ENCODE measurements at places on chromosomes 12 and 14. TPM values are rescaled to one million over a fixed set of nuclear protein-coding genes. Genes with fewer than 3 reads are reported as not detected.

GPR84 gene
- total RNA-seq: not detected

YY1 gene
- 47.1 TPM for total RNA-seq

DNA sequence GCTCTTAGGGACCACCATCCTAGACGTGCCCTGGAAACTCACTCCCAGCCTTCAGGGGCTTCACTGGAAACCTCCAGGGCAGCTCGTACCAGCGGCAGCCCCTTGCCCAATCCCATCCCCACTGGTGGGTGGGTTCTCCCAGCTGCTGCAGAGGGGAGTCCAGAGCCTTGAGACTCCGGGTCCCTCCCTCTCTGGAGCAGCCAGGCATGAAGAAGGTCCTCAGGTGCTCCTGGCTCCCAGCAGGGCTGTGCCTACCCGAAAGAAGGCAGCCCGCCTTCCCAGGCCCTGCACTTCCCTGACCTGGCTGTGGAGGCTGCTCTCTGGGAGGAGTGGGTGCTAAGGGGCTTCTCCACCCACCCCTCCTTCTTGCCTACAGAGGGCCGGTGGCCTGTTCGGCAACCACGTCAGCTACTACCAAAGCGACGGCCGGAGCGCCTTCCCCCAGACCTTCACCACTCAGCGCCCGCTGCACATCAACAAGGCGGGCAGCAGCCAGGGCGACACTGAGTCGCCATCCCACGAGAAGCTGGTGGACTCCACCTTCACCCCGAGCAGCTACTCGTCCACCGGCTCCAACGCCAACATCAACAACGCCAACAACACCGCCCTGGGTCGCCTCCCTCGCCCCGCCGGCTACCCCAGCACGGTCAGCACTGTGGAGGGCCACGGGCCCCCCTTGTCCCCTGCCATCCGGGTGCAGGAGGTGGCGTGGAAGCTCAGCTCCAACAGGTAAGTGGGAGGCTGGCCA, 115.5 kb upstream of the FKBP4 start:
- no peaks in the 10 kb centered on the region for H3K27me3 ChIP-seq
- H3K4me1 ChIP-seq: peaks cover 4% of the 10 kb centered on the region
- H3K4me3 ChIP-seq: no peak overlapping the region
- H3K27ac ChIP-seq: no peak overlapping the region

GRCh38 chr14:64709126-64709525, 4.9 kb downstream of the PLEKHG3 start:
- no peak for DNase-seq
- H3K4me3 ChIP-seq: no peak overlapping the region
- H3K27me3 ChIP-seq: no peaks in the 10 kb centered on the region
- H3K4me1 ChIP-seq: peaks cover 18% of the 10 kb centered on the region

DNA sequence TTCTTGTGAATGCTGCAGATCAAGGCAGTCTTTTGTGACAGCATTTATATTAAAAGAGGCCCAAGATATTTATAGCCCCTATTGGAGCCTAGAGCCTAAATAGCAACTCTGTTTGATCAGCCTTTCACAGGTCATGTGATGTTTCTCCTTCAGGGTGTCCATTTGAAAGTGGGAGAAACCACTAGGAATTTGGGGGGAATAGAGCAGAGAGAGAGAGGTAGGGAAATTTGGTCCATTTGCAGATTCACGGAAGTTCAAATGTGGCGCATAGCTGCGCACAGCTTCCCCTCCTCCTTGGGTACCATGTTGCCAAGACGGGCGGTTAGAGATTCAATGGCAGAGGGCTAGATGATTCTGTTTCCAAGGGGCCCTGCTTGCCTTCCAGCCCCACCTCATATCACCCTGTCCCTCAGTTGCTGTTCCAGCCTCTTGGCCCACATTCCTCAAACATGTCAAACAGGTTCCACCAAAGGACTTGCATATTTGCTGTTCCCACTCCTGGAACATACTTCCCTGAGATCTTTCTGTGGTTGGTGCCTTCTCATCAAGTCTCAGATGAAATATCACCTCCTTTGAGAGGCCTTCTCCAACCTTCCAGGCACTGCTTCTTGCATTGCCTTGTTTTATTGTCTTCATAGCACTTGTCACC, 220.8 kb downstream of the CHST11 start:
- H3K27ac ChIP-seq: no peak overlapping the region
- H3K27me3 ChIP-seq: no peaks in the 10 kb centered on the region
- H3K4me3 ChIP-seq: no peak overlapping the region
- no peaks in the 10 kb centered on the region for H3K36me3 ChIP-seq
- DNase-seq: peak; percentile 13

DNA sequence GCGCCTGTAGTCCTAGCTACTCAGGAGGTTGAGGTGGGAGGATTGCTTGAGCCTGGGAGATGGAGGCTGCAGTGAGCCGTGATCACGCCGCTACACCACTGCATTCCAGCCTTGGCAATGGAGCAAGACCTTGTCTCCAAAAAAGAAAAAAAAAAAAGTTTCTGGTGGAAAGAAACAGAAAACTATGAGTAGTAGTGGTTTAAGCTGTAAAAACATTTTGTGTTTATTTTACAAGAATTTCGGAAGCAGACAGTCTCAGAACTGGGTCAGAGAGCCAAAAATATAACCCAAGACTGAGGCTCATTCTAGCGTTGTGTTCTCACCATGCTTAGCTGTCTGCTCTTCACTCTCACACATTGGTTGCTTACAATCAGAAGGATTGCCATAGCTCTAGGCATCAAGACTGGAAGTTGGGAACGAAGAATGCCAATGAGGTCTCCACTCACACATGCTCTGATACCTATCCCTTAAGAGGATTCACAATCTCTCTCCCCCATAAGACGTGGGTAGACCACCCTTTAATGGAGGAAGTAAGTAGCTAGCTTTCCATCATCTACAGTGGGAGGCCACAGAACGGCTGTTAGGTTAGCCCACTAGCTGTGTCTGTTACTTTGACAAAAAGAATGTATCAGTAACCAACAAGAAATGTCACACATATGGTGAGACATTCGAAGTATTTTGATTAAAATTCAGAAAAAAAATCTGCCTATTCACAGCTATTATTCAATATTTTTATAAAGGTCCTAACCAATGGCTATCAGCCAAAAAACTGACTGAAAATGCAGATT, 117.6 kb upstream of the RASSF8 start:
- H3K4me3 ChIP-seq: peak overlapping the region; percentile 47
- no peaks in the 10 kb centered on the region for H3K36me3 ChIP-seq
- peaks cover 22% of the 10 kb centered on the region for H3K4me1 ChIP-seq
- DNase-seq: peak; percentile 86
- peak overlapping the region; percentile 86 for H3K27ac ChIP-seq

GRCh38 chr14:41785696-41786095, 179.0 kb downstream of the LRFN5 start:
- no peaks in the 10 kb centered on the region for H3K27me3 ChIP-seq
- no peaks in the 10 kb centered on the region for H3K4me1 ChIP-seq
- no peak overlapping the region for H3K27ac ChIP-seq
- no peak overlapping the region for H3K4me3 ChIP-seq

- no peaks in the 10 kb centered on the region for H3K36me3 ChIP-seq
- no peaks in the 10 kb centered on the region for H3K4me1 ChIP-seq
- H3K4me3 ChIP-seq: no peak overlapping the region
- H3K27ac ChIP-seq: no peak overlapping the region
- DNase-seq: no peak
These were observed 80.6 kb upstream of the ETV6 start for GRCh38 chr12:11568762-11569478.

DNA sequence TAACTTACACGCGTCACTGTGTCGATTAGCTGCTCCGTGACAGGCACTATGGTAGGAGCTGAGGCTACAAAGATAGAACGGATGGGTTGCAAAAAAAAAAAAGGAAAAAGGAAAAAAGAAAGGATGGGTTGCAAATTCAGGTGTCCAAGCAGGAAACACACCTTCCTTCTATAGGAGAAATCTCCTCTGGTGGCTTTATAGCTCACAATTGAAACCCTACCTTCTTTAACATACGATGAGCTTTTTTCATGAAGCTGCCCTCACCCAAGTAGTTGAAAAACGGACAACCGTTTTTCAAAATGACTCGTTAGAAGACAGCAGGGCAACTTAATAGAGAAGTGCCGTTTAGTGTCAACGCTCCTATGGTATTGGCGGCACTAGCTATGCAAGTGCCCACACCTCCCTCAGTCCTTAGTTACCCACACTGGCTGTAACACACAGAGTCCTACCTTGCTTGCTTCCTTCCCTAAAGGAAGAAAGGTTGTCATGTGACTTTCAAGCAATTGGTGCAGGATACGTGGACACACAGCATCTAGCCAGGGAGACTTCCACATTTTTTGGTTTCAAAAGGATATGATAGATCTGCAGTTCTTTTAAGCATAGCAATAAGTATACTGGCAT, 682 bp upstream of the TRIP11 start:
- peak; percentile 79 for DNase-seq
- no peaks in the 10 kb centered on the region for H3K27me3 ChIP-seq
- H3K27ac ChIP-seq: peak overlapping the region; percentile 99
- peaks cover 14% of the 10 kb centered on the region for H3K4me1 ChIP-seq

DNA sequence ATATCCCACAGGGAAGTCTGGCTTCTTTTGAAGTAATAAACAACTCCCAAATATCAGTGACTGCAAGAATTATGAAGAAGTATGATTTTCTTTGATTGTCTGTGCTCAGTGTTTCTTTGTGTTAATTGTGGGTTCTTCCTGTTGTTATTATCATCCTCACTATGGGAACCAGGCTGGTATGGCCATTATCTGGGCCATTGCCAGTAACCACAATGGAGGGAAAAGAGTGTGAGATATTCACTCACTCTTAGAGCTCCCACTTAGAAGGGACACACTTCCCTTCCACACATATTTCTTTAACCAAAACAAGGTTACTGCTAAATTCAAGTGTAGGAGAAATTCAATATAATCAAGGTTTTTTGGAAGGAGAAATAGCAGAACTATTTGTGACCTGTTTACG, 503.7 kb downstream of the SLC6A15 start:
- no peak for DNase-seq
- no peaks in the 10 kb centered on the region for H3K27me3 ChIP-seq

GRCh38 chr12:29725587-29726320, 58.0 kb downstream of the TMTC1 start:
- peaks cover 13% of the 10 kb centered on the region for H3K4me1 ChIP-seq
- peak overlapping the region; percentile 52 for H3K27ac ChIP-seq
- H3K27me3 ChIP-seq: no peaks in the 10 kb centered on the region

DNA sequence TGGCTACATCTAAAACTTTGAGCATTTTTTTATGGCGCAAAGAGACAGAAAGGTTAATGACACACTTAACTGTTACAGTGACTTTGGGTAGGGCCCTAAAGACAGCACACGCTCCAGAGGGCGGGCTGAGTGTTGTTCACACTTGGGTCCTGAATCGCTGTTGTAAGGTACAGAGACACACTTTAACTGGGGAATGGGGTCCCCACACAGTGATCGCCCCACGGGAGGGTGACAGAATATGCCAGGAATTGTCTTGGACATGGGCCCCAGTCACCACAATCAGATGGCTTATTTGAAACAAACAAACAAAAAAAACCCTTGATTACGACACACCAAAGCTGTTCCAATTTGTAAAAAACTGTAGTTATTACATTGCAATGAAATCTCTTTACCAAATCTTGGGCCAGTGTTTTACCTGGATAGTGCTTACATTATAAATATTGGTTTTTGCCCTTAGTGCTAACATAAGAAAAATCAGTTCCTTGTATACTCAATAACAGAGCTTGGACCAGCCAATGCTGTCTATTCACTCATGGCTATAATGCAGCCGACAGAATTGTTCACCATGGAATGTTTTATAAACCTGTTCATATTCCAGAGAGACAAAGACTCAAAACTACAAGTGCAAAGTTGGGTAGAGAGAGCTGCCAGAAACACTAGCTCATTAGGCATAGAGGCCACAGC, 28.3 kb downstream of the KCTD10 start:
- H3K4me3 ChIP-seq: no peak overlapping the region
- peaks cover 30% of the 10 kb centered on the region for H3K4me1 ChIP-seq
- H3K36me3 ChIP-seq: peaks cover 87% of the 10 kb centered on the region
- no peaks in the 10 kb centered on the region for H3K27me3 ChIP-seq

DNA sequence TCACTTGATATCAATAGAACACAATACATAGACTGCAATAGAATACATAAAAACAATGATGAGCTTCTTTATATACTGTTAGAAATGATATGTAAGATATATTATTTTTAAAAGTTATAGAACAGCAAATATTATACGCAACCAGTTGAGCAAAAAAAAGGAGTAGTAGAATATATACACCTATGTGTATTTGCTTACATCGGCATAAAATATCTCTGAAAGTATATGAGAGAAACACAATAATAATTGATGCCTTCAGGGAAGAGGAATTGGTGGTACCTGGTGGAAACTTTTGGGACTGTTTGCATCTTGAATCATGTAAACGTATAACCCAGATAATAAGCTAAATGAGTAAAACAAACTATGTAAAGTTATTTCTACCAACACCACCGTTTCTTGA, 418.4 kb upstream of the DCN start:
- no peak overlapping the region for H3K4me3 ChIP-seq
- no peak overlapping the region for H3K27ac ChIP-seq
- H3K4me1 ChIP-seq: no peaks in the 10 kb centered on the region

DNA sequence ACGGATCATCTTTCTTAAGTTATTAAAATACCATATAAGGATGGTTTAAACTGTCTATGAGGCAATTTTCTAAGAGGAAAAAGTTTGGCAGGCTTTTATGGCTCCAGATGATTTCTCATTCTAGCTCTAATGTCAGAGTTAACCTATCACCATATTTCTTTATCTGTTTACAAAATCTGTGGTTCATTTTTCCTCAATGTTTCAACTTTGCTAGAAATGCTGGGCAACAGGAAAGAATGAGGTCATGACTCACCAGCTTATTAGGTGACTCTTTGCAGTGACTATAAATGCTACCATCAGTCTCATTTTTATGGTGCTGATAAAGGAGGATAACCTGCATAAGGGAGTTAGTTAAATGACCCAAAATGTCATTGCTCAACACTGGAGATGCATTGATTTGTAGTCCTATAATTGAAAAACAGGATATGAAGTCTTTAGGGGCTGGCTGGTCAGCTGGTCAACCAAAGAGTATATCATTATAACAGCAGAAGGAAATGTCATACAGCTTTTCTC, 45.3 kb upstream of the RAP1B start:
- no peaks in the 10 kb centered on the region for H3K36me3 ChIP-seq
- H3K4me1 ChIP-seq: peaks cover 16% of the 10 kb centered on the region

DNA sequence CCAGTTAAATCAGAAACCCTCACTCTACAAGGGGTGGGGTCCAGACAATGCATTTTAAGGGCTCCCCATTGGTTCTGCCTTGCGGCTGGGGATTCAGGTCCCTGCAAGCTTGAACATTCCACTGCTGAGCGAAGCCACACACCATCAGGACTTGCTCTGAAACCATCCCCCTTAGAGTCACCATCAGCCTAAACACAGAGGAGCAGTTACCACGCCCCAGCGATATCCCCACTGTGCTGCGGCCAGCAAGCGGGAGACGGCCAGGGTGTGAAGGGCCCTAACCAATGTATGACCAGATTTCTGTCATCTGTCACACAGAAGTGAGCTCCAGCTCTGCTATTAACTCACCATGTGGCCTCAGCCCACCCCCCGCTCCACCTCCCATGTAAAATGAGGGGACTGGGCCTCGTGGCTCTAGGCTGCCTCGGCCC, 29.7 kb downstream of the CCDC88C start:
- no peak for DNase-seq
- no peaks in the 10 kb centered on the region for H3K27me3 ChIP-seq
- no peaks in the 10 kb centered on the region for H3K4me1 ChIP-seq
- H3K4me3 ChIP-seq: no peak overlapping the region

Measured in osteoblast (primary cell).